EL (cell line): ENCODE measurements at places on chromosomes 7 and 10.

- DNase-seq: peak; percentile 99
Observed at GRCh38 chr10:70664702-70665195, 7.6 kb upstream of the ADAMTS14 start.

- DNase-seq: no peak
Observed at GRCh38 chr10:44963772-44964633, 4.4 kb downstream of the RASSF4 start.

GRCh38 chr7:985915-986741, 3.1 kb downstream of the CYP2W1 start:
- DNase-seq: peak; percentile 54

GRCh38 chr7:13826752-13827151, 162.7 kb downstream of the ETV1 start:
- peak; percentile 3 for DNase-seq

GRCh38 chr10:130737186-130737585, 574.3 kb downstream of the TCERG1L start:
- DNase-seq: no peak

DNA sequence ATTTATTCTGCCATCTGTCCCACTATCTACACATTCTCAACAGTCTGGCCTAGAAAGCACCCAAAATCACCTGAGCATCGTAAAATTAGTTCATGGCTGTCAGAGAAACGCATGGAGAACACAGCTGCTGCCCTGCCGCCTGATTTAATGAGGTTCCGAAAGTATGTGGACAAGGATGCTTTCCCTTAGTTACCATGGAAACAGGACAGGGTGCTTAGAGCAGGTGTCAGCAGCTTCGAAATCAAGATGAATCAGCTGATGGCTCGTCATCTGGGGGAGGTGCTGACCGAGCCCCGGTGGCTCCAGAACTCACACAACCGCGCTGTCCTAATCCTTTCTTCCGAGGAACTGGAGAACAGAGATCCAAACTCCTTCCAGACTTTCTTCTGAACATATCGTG, 151.5 kb downstream of the TEX36 start:
- DNase-seq: no peak

GRCh38 chr7:29968683-29969395, 20.8 kb downstream of the SCRN1 start:
- peak; percentile 88 for DNase-seq

DNA sequence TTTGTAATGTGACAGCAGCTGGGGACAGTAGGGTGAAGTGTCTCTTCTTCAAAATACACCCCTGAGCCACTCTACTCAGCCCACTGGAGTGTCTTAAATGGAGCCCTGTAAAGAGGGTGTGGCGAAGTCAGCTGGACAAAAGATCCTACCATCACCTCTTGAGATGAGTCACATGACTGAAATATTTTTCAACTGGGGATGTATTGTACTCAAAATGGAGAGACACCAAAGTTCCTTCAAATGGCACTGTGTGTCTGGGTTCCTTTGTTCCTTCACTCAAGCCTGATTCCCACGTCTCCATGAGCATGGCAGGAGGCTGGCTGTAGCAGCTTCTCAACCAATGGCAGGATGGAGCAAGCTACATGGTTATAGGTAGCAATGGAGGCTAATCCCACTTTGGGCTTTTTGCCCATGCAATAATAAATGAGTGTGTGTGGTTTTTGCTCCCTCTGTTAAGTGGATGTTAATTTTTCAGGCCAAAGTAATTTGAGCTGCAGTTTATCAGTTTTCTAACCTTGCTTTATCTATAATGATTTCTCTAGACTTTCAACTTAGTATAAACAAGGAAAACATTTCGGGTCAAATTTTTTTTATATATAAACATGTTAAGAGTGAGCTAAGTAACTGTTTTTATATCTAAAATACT, 68.2 kb downstream of the CLEC2L start:
- no peak for DNase-seq

GRCh38 chr10:125012851-125013528, 71.1 kb downstream of the ZRANB1 start:
- DNase-seq: no peak

- DNase-seq: no peak
Observed at GRCh38 chr7:140624392-140625191, 16.0 kb downstream of the DENND2A start.

DNA sequence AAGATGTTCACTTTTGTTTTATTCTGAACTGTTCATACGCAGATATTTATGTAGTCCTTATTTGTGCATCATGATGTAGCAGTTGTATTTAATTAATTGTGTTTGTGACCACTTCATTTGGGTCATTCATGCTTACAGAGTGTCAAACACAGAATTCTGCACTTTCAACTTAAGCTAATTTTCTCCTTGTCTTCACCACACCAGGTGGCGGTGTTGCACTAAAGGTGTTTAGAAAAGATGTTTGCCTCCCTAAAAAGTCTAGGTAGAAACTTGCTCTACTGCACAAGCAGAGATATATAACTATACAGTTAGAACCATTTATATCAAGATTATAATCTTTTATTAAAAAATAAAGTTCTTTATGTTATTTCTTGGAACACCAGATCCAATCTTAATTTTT, 1.3 kb upstream of the TAS2R38 start:
- no peak for DNase-seq

DNA sequence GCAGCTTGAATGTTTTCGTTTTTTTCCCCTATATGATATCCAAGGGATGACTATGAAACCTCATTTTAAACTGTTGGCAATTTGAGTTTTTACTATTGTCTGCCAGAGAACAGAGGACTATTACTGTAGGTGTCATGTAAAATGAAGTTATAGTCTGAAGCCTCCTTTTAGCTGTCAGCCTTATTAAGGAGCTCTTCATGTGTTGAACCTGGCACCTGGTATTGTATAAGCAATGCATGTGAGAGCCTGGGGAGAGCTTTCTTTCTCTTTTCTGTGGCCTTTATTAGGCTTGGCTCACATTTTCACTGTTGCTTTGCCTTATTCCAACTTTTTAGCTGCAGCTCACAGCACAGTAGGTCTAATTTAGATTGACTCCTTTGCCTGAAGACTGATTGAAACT, 119.1 kb upstream of the FOXP2 start:
- DNase-seq: no peak

DNA sequence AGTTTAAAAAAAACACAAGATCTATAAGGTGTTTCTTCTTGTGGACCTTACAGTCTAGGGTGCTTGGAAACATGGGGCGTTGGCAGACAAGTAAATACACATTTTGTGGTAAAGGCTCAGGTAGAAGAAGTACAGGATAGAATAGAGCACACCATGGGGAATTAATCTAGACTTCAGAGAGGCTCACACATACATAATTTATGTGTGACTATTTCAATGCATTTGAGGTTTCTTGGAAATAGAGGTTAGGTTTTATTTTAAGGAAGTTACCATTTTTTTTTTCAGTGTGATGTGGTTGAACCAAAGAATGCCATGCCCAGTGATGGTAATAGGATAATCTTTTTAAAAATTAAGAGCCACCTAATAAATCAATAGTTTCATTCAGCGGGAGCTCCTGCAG, 12.8 kb downstream of the CFTR start:
- DNase-seq: no peak

DNA sequence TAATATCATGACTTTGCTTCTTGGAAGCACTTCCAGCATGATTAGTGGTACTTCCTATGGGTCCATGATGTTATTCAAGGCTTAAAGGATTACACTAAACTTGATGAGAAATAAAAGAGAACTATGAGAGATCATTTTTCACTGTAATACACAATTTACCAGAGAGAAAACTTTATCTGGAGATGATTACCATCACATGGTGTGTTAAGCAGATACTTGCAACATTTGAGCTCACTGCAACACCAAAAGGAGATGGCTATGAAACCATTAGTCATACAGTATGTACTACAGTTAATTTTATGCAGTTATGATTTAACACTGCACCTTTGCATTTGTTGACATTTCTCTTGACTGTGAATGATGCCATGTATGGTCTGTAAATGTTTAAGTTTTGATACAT, 311.3 kb upstream of the AOAH start:
- DNase-seq: no peak

- no peak for DNase-seq
Observed at GRCh38 chr7:7505915-7506314, 29.8 kb downstream of the COL28A1 start.

- DNase-seq: peak; percentile 74
Observed at GRCh38 chr10:61284222-61284890, 168.8 kb downstream of the TMEM26 start.

- DNase-seq: no peak
Observed at GRCh38 chr7:31023877-31024276, 28.2 kb upstream of the ADCYAP1R1 start.

DNA sequence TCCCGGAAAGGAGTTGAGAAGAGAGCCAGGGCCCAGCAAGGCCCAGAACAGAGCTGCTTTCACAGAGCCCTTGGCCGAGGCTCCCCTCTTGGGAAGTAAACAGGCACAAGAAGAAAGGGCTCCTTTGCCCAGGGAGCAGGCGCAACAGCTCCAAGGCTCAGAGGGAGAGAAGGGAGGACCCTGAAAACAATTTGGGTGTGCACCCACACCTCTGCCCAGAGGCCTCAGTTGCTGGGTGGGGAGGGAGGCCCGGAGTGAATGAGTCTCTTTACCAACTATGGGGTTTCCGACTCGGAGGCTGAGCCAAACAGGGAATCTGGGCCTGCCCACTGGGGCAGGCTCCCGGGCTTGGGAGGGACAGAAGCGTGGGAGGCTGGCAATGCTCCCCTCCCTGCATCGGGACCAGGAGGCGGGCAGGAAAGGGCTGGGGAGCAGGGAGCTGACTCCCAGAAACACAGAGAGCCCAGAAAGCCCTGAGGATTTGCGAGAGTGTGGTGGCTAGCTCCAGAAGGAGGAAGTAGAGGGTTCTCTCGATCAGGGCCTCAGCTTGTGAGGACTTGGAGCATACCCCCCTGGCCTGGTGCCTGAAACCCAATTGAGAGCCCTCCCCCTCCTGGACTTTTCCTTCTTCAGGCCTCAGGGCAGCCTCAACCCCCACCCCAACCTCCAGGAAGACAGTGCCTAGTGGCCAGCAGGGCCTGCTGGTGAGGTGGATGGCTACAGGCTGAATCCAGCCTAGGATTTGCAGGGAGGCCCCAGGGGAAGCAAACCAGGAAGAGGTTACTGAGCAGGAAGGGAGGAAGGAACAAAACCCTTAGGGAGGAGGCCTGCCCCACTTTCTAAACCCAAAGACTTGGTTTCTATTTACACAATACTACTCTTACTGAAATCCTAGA, 6.2 kb downstream of the C10orf105 start:
- DNase-seq: peak; percentile 92

- DNase-seq: no peak
Observed at GRCh38 chr10:804787-805619, 115.5 kb upstream of the DIP2C start.

DNA sequence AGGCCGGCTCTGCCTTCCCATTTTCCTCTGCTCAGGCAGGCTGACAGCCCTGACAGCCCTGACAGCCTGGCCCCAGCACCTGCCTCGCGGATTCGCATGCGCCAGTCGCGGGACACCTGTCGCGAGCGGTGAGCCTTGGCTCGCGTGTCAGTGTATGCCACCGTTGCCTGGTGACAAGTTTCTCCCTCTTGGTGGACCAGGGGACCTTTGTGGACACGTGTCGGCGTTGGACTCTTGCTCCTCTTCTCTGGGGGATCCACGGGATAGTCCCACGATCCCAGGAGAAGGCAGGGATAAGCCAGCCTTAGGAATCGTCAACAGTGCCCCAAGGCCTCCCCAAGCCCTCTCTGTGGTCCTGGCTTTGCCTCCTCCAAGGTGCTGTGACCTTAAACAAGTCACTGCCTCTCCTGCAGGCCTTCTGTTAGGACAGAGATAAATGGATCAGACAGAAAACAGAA, 18.1 kb upstream of the ZNF273 start:
- DNase-seq: no peak

DNA sequence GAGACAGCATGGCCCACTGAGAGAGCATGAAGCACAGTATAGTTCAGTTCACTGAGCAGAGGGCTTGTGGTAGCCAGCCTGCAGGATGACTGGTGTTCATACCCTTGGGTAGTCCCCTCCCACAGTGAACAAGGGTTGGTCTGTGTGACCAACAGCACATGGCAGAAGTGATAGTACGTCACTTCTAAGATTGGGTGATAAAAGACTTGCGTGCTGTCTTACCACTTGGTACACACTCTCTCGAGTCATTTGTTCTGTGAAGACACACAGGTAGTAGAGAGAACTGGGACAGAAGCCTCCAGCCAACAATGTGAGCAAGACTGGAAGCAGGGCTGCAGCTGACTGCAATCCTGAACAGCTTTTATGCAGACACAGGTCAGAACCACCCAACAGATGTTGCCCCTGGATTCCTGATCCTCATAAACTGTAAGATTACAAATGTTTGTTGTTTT, 14.6 kb downstream of the EPC1 start:
- DNase-seq: no peak

DNA sequence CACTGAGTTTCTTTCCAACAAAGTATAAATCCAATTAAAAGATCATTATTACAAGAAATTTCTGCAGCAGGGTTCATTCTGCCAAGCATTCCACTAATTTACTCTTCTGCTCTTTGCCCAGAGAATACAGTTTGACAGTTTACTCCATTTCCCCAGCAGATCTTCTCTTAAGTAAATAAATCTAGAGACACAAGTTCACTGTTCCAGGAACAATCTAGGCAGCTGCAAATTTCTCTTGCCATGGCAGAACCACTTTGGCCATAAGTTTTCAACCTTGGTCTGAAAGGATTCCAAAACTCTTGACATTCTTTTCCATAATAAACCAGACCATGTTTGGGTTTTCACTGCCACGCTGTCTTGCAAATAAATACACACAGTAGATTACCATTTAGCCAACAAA, 11.5 kb downstream of the RGS10 start:
- no peak for DNase-seq

DNA sequence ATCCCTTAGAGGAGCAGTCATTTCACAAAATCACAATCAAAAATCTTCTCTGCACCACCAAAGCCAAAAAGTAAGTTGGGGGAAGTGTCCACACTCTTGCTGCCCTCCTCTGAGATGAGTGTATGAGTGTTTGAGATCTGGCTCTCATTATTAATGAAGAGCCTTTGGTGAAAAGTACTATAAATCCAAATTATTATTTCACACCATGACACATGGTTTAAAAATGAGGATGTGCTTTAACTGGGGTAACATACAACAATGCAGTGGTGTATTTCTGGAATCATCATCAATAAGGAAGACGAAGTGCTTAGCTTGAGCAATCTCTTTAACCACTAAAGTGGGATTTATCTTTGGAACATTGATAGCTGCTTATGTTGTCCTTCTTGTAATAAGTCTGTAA, 114.2 kb upstream of the ADAM12 start:
- no peak for DNase-seq

- no peak for DNase-seq
Observed at GRCh38 chr10:111996103-111996502, 187.5 kb downstream of the GPAM start.

- no peak for DNase-seq
Observed at GRCh38 chr7:128166603-128167041, 74.5 kb upstream of the LEP start.

- DNase-seq: no peak
Observed at GRCh38 chr7:110693344-110693743, 397.6 kb upstream of the LRRN3 start.
